ENCODE measurements at places on chromosomes 4 and X.

GRCh38 chrX:64186974-64187761 lies 18.3 kb downstream of the AMER1 start:
- DNase-seq = no peak

GRCh38 chr4:173434231-173434630 lies 35.3 kb upstream of the SCRG1 start:
- no peak for DNase-seq

DNA sequence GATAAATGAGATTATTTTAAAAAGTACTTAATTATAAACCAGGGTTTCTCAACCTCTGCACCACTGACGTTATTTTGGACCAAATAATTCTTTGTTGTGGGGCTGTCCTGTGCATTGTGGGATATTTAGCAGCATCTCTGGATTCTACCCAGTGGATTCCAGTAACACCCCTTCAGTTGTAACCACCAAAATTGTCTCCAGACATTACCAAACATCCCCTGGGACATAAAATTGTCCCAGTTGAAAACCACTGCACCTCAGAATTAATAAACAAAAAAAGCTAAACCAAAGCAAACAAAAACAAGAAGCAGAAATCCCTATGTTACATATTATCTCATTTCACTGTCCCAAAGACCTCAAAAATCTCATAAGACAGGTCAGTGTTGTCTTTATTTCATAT lies 54.2 kb upstream of the GIMD1 start:
- DNase-seq = no peak

DNA sequence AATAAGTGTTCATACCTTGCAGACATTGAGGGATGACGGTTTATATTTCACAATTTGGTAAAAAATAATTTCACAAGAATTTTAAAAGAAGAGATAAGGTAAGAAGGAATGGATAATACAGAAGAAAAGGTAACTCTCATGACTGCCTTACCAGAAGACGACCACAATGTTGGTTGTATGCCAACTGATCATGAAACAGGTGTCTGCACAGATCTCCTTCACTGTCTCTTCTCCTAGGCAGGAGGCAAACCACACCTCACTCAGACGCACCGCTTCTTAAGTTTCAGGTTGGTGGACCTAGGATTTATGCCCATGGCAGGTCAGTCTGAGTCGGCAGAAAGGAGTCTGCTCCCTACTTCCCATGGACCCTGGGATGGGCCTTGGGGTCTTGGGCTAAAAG lies 177.2 kb downstream of the VSIG4 start:
- DNase-seq = no peak

DNA sequence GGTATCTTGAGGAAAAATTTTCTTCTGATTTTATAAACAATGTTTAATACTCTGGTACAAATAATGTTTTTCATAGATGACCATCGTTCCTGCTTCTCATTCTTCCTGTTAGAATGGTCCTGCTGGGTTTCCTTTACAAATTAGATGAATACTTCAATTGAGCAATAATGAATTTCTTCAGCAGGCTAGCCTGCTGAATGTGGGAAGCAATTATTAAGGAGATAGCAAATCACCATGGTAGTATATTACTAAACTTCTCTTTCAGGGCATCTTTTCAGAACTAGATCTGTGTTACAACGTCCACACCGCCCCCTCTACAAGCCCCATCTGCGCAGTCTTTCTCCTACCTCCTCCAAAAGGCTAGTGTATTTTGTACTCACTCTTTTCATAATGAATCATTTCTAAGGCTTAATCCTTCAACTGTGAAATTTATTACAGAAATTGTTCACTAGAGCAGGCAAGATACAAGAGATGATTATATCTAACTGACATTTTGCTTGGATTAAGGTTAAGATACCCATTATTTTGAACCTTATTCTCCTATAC lies 38.4 kb downstream of the GPRIN3 start:
- no peak for DNase-seq

DNA sequence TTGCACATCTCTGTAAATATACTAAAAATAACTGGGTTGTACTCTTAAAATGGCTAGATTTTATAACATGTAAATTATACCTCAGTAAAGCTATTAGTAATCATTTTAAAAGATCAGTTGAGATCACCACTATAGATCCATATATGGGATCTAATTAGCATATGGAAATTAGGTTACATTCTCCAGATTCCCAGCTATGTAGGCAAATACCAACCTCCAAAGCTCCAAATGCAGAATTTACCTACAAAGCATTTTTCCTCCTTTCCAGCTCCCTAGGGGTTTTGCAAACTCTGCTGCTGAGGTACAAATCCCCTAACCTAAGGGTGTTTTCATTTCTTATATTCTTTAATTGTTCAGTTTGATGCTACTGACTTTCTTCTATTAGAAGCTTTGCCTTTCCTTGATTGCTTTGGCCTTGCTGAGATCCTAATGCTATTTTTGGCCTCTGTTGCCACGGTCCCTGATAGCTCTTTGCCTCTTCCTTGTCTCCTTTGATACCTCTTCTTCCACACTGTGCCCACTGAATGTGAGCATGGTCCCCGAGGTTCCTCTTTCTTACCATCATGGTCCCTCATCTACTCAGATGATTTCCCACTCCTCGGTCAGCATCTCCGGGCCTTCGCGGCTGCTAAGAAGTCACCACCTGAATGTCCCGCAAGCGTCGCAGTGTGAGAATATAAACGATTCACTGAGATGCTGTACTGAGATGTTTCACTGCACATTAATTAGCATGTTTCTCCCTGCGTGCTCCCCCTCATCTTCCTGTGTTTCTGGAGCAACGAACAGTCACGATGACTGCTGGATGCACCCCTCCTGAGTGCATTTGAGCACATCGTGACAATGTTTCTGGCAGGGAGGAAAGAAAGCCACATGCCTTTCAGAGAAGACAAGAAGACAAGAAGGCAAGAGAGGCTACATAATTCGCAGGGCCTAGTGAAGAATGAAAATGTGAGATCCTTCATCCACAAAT lies 23.8 kb downstream of the ENPP6 start:
- no peak for DNase-seq

GRCh38 chrX:1481636-1482529 lies 29.2 kb upstream of the ASMTL start:
- peak; percentile 70 for DNase-seq

- no peak for DNase-seq
Measured at GRCh38 chrX:1325515-1326116, 11.0 kb upstream of the IL3RA start.

GRCh38 chr4:168109527-168109926 lies 17.2 kb downstream of the ANXA10 start:
- no peak for DNase-seq

All from left colon (tissue), 2 donors.